ENCODE measurements at places on chromosomes 6 and 20.

DNA sequence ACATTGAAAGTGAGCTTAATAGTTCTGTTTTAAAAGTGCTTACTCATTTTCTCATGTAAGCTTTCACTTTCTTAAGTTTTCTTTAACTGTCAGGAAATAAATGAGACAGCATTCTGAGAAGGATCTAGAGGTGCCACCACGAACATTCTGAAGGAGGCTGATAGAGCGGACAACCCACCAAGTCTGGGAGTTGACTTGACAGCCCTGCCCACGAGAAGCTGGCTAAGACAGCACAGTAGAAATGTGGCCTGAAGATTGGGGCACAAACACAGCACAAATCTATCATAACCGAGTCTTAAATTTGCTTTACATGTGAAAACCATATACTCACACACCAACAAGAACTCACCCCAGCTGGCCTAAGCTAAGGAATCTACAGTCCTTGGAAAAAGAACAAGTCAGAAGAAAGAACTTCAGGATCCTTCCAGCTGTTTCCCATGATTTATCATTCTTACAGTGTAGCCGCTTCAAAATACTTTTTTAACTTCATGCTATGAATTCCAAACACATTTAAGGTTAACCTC lies 144.2 kb upstream of the TNFAIP3 start:
- peak; percentile 28 for DNase-seq

DNA sequence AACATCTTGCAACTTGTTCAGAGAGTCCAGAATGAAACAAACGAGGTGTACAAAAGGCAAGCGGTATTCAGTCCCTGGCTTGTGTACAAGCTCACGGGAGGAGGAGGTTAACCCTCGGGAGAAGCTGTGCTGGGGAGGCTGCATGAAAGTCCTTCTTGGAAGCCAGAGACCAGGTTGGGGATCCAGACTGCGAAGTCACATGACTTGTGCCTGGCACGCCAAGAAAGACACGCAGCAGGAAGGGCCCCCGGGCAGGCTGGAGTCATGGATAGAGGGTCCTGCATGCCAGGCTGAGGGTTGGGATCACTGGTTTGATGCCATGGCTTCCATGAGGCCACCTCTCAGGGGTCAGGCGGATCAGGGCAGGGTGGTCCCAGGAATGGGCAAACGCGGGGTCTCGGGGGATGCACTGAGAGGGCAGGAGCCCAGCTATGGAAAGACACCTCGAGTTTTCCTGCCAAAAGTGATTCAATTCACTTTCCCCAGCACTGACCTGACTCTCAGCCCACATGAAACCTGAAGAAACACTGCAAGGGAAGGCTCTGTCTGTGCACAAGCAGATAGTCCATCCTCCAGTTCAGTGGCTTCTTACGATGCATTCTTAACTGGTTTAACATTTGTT lies 79.4 kb downstream of the DLL1 start:
- no peak for DNase-seq

GRCh38 chr6:144493035-144493910 lies 208.1 kb downstream of the UTRN start:
- DNase-seq: no peak

- no peak for DNase-seq
Measured at GRCh38 chr20:23255106-23255505, 95.5 kb upstream of the NXT1 start.

DNA sequence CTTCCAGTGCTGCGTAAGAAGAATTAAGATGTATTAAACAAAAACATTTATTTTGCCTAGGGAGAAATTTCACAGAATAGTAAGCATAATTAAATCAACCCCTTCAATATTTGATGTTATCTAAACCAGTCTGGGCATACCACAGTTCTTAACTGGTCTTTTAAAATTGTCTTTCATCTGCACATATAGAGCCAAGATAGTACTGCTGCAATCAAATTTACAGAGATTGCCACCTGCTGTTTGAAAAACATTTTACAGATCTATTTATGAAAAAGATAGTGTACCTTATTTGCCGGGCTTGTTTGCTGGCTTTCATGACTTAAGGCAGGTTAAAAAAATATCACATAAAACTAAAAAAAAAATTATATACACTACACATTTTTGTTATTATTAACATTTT lies 323.2 kb downstream of the ADGRB3 start:
- DNase-seq: no peak

DNA sequence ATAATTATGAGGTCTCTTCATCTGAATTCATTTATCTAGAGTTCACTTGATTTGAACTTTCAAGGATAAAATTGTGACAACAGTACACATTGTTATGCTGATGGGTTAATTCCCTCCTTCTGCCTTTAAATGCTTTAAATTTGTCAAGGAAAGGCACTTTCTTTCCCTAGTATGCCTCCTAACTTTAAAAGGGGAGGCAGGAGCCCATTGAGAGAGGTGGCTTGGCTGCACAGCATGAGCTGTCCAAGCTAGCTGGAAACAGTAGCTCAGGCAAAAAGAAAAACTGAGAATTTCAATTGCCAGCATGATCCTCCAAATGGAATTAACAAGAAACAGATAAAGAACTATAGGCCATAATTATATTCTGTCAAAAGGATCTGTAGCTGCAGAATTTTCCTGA lies 243.3 kb upstream of the GRIK2 start:
- DNase-seq: no peak

DNA sequence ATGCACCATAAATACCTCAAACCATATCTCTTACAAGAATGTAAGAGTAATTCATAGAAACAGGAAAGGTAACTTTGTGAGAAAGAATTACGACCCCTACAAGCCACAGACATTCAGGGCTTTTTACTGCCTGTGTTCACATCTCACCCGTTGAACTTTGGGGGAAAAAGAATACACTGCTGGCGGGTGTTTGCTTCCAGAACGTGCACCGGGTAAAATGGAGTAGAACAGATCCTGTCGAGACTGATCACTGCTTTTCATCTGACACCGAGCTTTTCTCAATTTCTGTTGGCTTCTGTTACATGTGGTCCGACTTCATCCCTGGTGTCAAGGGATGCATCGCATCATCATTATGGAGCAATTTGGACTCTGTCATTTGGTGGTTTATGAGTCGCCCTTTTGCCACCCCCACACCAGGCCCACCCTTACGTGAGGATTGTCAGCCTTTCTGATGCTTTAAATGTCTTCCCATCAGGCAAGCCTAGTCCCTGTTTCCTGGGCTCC lies 219.2 kb upstream of the ZFP64 start:
- DNase-seq: peak; percentile 35

DNA sequence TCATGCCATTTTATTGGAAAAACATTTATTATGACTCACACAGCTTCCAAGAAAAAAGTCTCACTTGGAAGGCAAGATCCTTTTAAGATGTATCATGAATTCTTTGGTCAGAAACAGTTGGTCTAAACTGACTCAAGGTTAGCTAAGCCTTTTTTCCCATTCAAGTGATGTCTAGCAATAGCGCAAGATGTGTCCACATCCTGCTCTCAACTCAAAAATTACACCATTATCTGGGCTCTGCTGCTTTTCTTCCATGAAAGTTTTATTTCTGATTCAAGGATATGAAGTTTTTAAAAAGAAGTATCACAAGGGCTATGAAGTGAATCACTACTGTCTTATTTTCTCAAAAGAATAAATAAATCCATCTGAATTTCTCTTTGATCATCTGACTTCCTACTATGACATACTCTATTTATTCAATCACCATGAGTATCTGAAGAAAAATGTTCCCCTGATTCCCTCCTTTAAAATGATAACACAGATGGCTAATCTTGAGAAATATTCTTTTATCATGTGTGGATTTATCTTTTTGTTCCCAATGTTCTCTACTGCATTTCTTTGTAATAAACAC lies 139.2 kb downstream of the AHI1 start:
- DNase-seq: peak; percentile 93

GRCh38 chr6:22062807-22063408 lies 233.9 kb downstream of the PRL start:
- DNase-seq: no peak

DNA sequence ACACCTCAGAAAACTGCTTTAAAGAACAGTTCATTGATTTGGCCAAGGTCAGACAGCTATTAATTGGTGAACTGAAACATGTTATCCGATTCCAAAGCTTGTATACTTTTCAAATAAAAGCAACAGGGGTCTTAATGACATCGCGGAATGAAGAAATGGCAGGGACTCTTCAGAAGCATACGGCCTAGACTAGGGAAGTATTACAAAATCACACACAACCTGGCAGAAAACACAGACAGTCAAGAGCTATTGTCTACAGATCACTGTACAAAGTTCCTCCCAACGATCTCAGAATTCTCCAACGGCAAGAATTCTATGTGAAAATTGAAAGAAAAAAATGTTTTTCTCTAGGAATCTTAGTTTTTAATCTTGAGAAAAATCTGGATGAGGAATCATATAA lies 105.5 kb downstream of the PTPRK start:
- no peak for DNase-seq

- no peak for DNase-seq
Measured at GRCh38 chr20:37728635-37728983, 34.8 kb downstream of the CTNNBL1 start.

DNA sequence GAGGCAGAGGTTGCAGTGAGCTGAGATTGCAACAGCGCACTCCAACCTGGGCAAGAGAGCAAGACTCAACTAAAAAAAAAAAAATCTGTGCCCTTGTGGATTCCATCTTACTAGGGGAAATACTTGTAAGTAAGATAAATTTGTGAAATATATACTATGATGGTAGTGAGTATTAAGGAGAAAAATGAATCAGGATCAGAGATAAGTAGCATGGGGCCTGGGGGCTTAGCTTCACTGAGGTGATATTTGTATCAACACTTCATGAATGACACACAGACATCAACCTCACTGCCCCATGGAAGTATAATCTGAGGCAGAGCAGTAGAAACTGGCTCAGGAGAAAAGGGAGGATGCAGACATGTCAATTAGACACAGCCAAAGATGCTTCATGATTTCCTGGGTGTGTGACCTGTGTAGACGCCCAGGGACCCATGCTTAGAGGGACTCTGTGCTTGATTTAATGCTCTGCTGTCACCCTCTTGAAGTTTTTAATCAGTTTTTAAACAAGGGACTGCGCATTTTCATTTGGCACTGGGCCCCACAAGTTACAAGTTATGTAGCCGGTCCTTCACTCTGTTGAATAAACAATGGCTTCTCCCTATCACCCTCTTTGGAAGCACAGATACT lies 41.9 kb downstream of the PCNA start:
- DNase-seq: no peak

All from fibroblast of skin of scalp (primary cell).